ENCODE measurements at places on chromosomes 7 and 10.

DNA sequence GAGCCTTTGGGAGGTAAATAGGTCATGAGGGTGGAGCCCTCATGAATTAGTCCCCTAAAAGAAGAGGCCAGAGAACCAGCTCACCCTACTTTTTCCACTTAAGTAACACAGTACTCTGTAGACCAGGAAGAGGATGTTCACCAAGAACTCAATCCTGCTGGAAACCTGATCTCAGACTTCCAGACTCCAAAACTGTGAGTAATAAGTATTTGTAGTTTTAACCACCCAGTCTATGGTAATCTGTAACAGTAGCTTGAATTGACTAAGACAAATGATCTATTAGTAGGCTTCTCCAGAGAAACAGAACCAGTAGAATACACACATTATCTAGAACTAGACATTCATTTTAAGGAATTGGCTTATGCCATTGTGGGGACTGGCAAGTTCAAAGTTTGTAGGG, 51.5 kb downstream of the ANKMY2 start:
- no peak for DNase-seq

DNA sequence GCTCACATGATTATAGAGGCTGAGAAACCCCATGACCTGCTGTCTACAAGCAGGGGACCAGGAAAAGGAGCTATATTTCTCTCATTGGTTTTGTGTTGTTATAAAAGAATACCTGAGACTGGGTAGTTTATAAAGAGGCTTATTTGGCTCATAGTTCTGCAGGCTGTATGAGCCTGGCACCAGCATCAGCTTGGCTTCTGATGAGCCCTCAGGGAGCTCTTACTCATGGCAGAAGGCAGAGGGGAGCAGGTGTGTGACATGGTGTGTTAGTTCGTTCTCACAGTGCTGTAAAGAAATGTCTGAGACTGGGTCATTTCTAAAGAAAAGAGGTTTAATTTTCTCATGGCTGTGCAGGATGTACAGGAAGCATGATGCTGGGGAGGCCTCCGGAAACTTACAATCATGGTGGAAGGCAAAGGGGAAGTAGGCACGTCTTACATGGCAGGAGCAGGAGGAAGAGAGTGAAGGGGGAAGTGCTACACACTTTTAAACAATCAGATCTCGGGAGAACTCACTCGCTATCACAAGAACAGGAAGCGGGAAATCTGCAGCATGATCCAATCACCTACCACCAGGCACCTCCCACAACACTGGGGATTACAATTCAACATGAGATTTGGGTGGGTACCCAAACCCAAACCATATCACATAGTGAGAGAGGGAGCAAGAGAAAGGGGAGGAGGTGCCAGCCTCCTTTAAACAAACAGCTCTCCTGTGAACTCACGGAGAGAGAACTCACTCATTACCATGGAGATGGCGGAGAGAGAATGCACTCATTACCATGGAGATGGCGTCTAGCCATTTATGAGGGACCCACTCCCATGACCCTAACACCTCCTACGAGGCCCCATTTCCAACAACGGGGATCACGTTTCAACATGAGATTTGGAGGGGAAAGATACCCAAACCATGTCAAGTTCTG, 133.4 kb downstream of the JCAD start:
- no peak for DNase-seq

- DNase-seq = no peak
Measured at GRCh38 chr10:49303711-49304110, 4.7 kb downstream of the C10orf71 start.

- no peak for DNase-seq
Measured at GRCh38 chr7:33743594-33743993, 161.7 kb upstream of the BMPER start.

DNA sequence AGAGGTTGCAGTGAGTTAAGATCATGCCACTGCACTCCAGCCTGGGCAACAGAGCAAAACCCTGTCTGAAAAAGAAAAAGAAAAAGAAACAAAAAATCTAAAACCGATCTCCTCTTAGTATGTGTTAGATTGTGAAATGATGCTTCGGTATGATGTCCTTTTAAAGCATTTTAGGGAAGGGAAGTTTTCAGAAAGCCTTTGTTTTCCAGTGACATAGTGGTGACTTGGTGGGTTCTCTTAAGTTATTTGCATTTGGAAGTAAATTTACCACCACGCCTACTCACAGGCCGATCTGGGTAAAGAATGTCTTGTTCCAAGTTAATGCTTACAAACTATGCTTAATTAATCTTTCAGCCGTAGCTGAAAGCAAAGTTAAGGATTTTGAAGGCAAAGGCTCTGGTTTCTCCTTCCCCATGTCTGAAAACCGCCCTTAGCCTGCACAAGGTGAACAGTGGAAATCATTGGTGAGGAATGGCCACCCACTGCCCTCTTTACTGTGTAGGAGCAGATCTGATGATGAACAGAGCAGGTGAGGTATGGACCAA, 10.7 kb downstream of the MTURN start:
- no peak for DNase-seq

DNA sequence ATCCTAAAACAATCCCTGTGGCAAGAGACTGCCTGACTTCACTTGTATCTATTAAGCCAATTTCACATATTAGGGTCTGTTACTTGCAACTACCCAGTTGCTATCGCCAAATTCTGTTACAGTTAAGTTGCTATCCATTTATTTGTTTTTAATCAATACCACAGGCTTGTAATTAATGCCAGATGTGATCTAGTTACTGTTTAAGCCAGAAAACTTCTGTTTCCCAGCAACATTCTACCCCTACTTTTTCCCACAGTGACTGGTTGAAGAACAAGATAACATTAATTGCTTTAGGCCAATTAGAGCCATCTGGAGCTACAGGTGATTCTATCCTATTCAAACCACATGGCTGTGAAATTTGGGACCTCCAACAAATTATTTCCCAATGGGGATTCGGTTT, 131.3 kb downstream of the ALOX5 start:
- no peak for DNase-seq

- no peak for DNase-seq
Measured at GRCh38 chr10:24152270-24152669, 56.7 kb upstream of the KIAA1217 start.

GRCh38 chr7:108459922-108460551, 3.8 kb upstream of the NRCAM start:
- DNase-seq = no peak

- DNase-seq = no peak
Measured at GRCh38 chr7:150489782-150490181, 24.9 kb upstream of the GIMAP7 start.

DNA sequence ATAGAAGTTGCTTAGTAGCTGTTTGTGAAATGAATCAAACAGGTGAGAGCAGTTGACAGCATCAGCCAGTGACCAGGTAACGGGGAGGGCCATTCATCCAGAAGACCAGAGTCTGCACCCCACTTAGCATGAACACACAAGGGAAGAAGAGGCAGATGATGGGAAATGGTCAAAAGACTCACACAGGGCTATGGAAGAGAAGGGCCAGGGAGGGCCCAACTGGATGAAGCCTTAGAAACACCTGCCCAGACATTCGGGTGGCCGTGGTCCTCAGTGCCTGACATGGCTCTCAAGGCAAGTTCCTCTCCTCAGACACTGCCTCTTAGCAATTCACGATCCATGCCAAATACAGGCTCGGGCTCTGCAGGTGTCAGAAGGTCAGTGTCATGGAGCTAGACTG, 354.1 kb downstream of the TCERG1L start:
- no peak for DNase-seq

GRCh38 chr7:20359341-20359963, 28.8 kb downstream of the ITGB8 start:
- DNase-seq = no peak

DNA sequence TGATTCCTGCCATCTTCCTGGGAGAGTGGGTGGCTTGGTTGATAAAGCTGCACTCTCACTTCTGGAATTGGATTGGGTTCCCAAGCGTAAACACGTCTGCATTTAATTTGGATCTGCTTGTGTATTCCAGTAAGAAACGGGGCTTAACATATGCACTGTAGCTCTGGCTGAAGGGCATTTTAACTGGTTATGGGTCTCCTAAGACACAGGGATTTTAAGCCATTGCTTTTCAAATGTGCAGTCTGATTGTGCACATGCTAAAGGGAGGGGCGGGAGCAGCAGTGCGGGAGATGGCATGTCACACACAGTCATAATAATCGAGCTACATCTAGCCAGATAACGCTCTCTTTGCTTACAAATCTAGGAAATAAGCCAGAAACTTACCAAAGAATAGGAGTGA, 247.3 kb upstream of the LYZL1 start:
- no peak for DNase-seq

GRCh38 chr10:103986360-103986759, 19.4 kb downstream of the SLK start:
- no peak for DNase-seq

DNA sequence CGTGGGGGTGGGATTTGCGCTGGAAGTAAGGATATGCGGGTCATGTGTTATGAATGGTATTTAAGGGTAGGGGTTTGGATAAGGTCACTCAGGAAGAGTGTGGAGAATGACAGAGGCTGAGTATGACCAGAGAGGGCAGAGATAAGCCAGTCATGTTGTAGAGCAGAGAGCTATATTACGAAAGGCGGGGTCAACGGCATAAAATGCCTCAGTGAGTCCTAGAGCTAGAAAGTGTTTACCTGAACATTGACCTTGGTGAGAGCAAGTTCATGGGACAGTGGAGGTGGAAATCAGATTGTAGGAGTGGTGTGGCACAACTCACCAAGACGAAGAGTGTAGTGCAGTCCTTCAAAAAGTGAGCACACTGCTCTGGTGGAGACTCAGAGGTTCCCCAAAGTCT, 13.8 kb downstream of the LMOD2 start:
- DNase-seq = no peak

DNA sequence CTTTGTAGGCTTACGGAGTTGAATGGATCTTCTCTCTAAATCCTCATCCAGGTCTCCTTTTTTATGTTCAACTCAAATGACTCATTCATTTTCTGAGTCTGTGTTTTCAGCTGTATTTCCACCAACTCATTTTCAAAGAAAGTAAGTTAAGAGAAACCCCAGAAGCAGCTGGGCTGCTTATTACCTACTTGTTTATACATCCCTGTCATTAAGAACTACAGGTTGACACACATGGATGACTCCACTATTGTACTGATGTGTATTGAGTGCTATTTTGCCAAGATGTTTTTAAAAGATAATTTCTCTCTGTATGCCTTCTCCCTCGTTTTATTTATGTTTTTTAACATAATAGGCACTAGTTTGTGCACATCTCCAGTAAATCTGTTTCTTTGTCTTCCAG, 41.9 kb downstream of the DGKI start:
- DNase-seq = no peak

DNA sequence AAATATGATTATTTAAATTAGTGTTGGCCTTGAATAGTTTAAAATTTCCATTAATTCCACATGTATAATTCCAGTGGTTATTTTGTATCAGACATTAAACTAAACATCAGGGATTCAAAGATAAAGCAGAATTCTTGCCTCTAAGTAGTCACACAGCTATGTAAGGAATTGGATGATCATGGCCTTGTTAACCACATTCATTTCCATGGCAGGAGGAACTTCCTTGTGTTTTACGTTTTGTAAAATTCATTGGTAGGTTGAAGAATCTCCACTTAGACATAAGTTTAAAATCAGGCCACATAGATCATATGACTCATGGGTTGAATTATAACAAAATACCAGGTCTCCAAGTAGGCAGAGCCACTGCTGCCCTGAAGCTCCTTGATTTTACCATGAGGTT, 289.7 kb downstream of the PLXDC2 start:
- DNase-seq = no peak

DNA sequence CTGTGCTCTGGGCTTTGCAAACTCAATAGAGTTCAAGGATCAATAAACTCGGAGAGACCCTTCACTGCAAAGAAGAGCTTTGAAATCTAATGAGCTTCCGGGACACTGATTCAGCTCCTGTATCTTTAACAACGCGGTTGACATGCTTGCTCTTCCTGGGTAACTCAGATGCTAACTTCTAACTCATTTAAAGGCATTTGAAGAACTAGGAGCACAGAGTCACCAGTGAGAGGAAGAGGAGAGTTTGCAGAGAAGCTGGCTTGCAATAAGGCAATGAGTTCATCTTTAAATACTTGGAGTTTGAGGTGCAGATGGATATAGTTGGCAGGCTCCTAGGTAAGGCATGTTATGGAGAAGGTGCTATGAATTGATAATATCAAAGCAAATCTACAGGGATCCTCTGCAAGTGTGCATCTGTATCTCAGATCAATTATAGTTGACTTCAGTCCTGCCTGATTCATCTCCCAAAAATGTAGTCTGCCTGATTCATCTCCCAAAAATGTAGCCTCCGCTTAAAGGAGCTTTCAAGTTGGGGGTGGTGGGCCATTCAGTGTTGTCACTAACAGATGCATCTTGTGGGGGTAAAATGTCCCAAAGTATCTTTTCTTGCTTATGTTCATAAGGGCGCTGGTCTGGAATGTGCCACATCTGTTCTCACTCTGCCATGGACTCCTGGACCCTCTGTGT, 182.5 kb upstream of the PRSS58 start:
- DNase-seq = no peak

- no peak for DNase-seq
Measured at GRCh38 chr10:48784031-48784430, 99.4 kb downstream of the WDFY4 start.

DNA sequence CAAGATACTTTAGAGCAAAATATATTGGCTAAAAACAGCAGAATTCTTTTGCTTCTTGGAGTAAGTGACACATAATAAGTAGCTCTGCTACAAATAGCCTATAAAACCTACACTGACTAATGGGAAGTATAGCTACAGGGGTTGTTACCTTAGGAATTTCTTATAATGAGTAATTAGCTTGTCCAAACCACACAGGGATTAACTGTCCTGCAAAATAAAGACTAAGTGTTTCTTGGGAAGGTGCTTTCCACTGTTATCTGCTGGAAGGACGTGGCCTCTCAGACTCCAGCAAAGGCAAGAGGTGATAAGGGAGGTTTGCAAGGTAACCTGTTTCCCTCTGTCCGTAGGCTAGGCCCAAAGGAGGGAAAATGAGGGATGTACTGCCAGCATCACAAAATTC, 302.4 kb downstream of the DOCK4 start:
- DNase-seq = no peak

DNA sequence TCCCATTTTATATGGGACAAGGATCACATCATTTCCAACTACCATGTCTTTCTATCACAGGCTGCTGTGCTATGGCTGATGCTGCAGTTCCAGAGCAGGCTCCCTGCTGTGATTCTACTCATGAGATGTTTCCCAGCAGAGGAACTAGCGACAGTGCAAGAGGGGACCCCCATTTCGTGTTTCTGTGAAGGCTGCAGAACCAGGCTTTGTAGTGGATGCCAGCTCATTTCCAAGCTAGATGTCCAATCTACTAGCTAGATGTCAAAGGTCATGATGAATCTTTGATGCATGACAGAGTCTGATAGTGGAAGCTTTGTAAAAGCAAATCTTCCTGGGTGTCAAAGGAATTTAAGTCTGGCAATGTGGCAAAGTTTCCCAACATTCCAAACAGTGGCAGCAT, 21.2 kb upstream of the MYO3A start:
- no peak for DNase-seq
